ENCODE measurements at places on chromosomes 1 and 21.

- no peak for DNase-seq
Observed at GRCh38 chr1:26287033-26287711, 7.3 kb downstream of the SH3BGRL3 start.

- peak; percentile 84 for DNase-seq
Observed at GRCh38 chr1:62076286-62076685, 118.4 kb upstream of the L1TD1 start.

- no peak for DNase-seq
Observed at GRCh38 chr1:44422161-44422560, 17.1 kb downstream of the RNF220 start.

- no peak for DNase-seq
Observed at GRCh38 chr1:19564366-19564765, 79.0 kb upstream of the CAPZB start.

GRCh38 chr21:45003331-45004058 is 63.7 kb downstream of the SLX9 start:
- DNase-seq, result no peak

GRCh38 chr1:66262208-66262963 is 271.6 kb upstream of the SGIP1 start:
- DNase-seq, result no peak

DNA sequence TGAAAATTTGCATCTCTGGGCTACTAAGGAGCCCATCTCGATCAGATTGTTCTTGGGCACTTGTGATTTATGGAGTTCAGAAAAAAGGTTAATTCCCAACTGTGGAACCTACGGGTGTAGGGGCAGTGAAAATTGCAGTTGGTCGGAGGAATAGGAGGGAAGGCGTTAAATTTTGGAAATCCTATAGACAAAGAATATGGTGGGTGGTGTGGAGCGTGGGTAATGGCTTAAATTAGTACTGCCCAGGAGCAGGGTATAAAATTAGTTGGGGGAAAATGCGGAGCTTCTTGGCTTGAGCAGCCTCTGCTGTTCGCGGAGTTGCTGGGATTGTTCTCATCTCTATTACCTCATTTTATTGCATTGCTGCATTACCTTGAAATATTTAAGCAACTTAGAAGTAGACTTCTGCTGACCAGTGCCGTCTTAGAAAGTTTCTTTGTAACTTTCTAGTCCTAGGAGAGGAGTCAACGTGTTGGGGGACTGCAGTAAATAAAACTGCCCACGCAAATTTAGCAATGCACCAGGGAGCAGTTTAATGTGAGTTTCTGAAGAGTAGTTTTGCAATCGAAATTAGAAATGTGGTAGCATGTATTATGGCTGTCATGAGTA is 514 bp downstream of the S1PR1 start:
- DNase-seq, result no peak

- no peak for DNase-seq
Observed at GRCh38 chr1:36765785-36766300, 268.5 kb downstream of the GRIK3 start.

GRCh38 chr1:10646347-10646861 is 150.0 kb downstream of the CASZ1 start:
- peak; percentile 8 for DNase-seq

DNA sequence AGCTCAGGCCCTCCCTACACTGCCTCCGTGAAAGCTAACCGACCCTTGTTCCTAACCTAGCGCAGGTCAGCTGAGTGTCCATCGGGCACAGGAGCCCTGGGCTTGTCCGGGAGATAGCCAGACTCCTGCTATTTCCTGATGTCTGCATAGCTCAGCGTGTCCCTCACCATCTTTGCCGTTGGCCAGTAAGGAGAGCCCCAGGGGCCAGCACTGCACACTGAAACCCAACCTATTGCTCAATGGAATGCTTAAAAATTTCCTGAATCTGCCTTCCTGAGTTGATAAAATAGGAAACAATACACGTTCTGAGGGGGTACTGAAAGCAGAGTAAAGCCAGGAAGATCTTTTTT is 2.2 kb downstream of the RUNX1 start:
- DNase-seq, result no peak

DNA sequence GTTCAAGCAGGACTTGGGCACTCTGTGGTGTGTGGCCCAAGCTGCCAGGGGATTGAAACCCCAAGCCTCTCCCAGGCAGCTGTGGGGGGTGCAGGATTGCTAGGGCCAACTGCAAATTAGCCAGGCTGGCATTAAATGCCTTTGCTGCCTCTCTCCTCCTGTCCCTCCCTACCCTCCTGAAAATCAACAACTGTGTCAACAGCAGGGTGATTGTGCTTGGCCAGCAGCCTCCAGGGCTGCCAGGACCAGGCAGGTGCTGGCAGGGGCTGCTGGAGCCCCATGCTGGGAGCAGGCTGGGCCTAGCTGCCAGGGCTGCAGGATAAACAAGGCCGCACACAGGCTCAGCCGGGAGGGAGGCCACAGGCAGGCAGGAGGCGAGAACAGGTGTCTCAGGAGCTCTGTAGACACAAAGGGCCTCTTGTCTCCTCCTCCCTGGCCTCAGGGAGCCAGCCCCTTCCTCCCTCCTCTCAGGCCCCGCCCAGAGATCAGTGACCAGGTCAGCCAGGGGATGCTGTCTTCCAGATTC is 11.4 kb downstream of the SOX13 start:
- no peak for DNase-seq

DNA sequence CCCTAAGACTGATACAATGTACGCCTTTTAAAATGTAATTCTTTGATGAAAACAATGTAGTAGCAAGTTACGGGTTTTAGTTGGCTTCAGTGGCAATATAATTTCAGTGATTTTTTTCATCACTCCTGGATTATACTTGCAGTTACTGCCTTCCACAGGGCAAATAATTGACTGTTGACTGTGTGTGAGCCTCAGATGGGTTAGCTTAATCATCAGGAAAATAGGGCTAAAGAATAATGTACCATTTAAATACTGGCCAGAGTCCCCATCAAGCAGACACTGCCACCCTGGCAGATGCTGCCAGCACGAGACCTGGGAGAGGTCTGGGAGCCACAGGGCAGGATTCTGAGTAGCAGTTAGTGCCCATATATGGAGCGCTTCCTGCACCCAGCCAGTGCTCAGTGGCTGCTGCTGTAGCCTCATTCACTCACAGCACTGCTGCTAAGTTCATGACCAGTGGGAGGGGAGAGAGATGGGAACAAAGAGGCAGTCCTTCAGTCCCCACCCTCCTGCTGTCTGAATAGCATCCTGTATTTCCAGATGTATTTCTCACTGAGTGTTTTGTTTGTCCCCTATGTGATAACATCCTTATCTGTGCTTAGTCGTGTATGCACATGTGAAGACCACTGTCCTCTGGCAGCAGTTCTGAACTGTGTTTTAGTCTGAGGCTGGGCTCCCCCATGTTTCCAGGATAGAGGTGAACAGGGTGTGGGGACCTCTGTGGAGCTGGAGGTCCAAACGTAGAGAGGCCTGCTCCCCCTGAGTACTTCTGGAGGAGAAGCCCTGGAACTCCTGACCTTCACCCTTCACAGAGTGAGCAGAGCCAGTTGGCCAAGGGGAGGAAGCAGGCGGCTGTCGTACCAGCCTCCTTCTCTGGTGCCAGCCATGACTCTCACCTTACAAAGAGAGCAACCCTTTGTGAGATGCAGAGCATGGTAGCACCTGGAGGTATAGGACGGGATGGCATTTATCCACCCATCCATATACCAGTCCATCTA is 80.4 kb downstream of the ADARB1 start:
- DNase-seq, result peak; percentile 19

- DNase-seq, result no peak
Observed at GRCh38 chr1:220013497-220013896, 32.8 kb downstream of the EPRS1 start.

GRCh38 chr1:112507921-112508277 is 866 bp upstream of the WNT2B start:
- no peak for DNase-seq

- no peak for DNase-seq
Observed at GRCh38 chr21:36708286-36709029, 9.5 kb downstream of the SIM2 start.

DNA sequence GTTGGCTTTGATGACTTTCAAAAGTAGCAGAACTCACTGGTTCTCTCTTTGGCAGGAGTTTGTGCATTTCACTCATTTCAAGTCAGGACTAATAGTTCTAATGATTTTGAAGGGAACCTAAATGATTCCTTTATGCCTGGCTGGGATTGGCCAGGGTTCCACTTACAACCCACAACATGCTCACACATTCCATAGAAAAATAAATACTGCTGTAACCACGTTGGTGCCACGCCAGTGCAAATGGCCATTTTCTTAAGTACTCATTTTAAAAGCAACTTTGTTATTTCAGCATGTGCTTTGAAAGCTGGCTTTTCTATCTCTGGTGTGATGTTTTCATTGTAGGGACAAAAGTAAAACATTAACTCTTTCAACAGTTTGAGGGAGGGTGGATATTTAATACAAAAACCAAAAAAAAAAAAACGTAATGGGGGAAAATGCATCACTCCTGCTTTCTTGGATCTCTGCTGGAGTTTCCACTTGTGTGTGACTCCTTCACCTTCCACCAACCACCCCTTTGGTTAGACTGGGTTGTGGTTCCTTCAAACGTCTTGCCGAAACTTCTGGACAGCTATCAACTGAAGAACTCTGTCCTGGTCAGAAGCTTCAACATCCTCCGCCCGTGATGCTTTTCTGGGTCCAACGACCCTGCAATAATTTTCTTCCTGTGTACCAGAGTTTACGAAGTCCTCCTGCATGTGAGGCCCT is 300.4 kb upstream of the RUNX1 start:
- peak; percentile 81 for DNase-seq

- DNase-seq, result no peak
Observed at GRCh38 chr1:228917755-228918154, 182.5 kb downstream of the RHOU start.
